ENCODE measurements at places on chromosomes 1 and 21.
A peak's percentile ranks its signal among the peaks of the same experiment; 100 is the strongest.

DNA sequence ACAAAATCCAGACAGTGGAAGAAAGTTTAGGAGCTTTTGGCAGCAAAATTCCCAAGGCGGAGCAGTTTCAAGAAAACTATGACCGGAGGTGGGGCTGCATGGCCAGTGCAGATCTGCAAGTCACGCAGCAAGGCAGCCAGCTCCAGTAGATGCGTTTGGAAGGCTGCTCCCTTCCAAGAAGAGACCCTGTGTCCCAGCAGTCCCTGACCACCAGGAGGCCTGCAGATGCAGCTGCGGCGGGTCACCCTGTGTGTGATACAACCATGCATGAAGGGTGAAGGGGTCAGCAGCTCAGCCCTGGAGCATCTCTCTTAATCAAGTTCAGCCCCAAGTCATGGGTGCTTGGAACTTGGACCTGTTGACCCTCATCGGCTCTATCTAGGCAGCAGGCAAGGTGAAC is 29.3 kb downstream of the GPR157 start:
- no peak for DNase-seq

DNA sequence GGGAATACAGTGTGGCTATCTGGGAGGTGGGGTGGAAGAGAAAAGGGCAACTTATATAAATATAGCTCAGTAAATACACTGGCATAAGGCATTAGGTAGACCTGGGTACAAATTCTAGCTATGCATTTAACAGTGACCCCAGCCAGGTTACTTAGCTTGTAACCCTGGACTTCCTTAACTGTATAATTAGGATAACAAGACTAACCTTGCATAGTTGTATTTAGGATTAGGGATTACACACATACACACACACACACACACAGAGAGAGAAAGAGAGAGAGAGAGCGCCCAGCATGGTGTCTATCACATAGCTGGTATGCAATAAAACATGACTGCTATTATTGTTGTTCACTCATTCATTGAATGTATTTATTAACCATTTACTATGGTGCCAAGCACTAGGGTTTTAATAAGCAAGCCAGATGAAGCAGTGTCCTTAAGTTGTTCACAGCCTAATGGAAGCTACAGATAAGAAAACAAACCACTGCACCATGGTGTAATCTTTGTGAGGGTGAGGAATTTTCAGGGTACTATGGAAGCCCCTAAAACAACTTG is 251.4 kb downstream of the ZNF648 start:
- DNase-seq, result peak; percentile 30

GRCh38 chr1:83103341-83103740 is 895.6 kb downstream of the TTLL7 start:
- DNase-seq, result no peak

- DNase-seq, result no peak
Measured at GRCh38 chr1:172460177-172460576, 16.3 kb upstream of the PIGC start.

GRCh38 chr21:45267390-45267760 is 20.3 kb downstream of the POFUT2 start:
- DNase-seq, result no peak

DNA sequence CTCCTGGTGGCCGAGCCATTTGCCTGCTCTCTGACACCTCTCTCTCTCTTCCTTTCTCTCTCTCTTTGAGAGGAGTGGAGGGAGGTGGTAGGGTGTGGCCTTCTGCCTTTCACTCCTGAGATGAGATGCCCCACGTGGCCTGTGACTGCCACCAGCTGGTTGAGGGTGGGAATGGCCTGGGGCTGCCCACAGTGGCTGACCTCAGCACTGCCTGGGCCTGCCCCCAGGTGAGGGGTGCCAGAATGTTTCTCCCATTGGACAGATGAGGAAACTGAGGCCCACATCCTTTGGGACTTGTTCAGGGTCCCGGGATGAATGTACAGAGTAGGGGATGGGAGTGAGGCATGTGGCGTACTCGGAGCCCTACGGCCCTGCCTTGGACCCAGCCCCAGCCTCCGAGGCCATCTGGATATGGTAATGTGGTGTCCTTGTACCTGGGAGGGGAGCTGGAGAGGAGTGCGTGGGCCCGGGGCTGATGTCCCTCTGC is 12.7 kb upstream of the C1orf167 start:
- DNase-seq, result peak; percentile 46

GRCh38 chr1:103162360-103162759 is 54.0 kb upstream of the COL11A1 start:
- no peak for DNase-seq

DNA sequence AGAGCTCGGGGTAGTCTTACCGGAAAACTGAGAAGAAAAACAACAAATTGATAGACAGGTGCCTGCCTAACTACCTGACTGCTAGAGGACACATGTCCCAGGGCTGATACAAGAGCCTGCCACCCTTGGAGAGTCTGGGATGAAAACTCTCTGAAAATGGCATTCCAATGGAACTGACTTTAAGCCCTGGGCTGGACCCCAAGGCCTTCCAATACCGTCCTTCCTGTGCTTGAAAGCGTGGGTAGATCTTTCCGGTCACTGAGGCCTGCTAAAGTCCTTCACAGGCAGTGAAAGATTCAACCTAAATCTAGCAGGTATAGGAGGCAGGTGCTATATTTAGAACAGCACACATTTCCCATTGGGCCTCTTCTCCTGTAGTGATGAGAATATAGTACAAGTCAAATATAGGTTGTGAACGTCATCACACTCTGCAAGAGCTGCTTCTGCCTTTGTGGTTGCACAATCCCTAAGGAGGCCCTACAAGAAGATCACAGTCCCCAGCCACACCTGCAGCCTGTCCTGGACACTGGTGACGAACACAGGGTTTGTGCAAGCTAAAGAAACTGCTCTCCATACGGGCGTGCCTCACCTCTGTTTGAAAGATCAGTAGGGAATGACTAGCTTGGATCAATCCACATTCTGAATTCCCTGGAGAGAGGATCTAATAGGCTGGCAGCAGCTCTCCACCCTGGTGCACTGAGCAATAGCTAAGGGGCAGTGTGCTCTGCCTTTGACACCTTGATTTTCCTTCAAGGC is 876 bp upstream of the CHML start:
- peak; percentile 27 for DNase-seq

DNA sequence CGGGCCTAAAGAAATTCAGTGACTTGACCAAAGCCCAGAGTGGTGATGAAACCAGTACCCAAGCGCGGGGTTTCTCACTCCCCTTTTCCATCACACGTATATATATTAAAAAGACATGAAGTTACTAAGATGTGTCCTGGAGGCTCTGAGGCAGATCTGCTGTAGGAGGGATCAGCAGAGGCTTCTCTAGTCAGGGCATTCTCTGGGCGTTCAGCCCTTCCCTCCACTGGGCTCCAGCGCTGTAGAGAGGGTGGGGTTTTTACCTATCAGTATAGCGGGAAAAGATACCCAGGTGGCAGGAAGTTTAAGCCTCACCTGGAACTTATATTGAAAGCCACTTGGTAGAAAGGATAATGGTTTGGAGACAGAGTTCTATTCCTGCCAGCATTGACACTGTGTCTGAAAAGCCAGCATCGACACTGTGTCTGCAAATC is 862 bp upstream of the PLEKHO1 start:
- DNase-seq, result no peak

GRCh38 chr21:46027851-46028493 is 46.4 kb downstream of the COL6A1 start:
- DNase-seq, result no peak

DNA sequence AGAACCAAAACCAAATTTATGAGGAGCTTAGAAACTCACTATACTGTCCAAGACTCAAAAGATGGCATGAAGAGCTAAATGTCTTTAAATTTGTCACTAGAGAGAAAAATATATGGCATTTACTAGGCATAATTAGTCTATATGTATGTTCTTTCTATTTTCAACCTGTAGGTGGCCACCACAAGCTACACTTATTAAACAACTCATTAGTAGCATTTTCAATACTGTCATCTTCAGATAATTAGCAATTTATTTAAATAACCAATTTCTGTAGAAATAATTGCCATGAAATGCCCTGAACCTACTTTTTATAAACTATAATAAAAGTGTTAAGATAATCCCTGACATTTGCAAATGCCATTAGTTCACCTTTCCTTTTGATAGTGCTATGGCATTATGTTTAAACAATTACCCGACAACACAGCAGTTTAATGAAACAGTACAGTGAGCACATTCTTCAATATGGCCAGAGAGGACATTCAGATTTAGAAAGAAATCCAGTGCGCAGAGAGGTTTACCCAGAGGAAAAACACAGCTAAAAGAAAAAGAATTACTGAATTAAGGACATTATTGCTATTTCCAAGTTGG is 522.5 kb downstream of the PTBP2 start:
- DNase-seq, result no peak

DNA sequence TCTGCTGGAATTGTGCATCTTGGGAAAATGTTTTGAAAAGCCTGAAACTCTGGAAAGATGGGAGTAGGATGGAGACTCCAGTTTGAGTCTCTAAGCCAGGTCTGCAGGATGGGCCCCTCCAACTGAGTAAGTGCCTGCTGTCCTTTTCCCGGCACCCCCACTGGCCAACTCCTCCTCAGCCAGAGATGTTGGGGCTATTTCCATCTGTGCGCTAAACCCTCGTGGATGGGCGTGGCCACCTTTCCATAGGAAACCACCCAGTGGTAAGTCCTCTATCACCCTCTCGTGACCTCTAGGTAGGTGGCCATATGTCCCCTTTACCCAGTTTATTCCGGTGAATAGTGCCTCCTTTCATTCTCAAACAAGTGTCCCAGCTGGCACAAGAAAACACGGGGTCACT is 250.9 kb downstream of the TOMM20 start:
- DNase-seq, result no peak

GRCh38 chr21:37374027-37374426 is 7.5 kb downstream of the DYRK1A start:
- peak; percentile 64 for DNase-seq

- DNase-seq, result no peak
Measured at GRCh38 chr1:36396359-36396758, 1.3 kb downstream of the LSM10 start.

- DNase-seq, result no peak
Measured at GRCh38 chr1:203138066-203138465, 10.5 kb downstream of the ADORA1 start.

GRCh38 chr1:51284487-51284954 is 45.8 kb downstream of the TTC39A start:
- DNase-seq, result peak; percentile 15

GRCh38 chr1:48686159-48686558 is 90.5 kb downstream of the BEND5 start:
- DNase-seq, result no peak

GRCh38 chr1:106439475-106439874 is 617.0 kb upstream of the PRMT6 start:
- peak; percentile 42 for DNase-seq

GRCh38 chr1:193649587-193649986 is 463.2 kb upstream of the B3GALT2 start:
- no peak for DNase-seq

GRCh38 chr1:180674603-180675530 is 43.0 kb downstream of the XPR1 start:
- DNase-seq, result no peak

DNA sequence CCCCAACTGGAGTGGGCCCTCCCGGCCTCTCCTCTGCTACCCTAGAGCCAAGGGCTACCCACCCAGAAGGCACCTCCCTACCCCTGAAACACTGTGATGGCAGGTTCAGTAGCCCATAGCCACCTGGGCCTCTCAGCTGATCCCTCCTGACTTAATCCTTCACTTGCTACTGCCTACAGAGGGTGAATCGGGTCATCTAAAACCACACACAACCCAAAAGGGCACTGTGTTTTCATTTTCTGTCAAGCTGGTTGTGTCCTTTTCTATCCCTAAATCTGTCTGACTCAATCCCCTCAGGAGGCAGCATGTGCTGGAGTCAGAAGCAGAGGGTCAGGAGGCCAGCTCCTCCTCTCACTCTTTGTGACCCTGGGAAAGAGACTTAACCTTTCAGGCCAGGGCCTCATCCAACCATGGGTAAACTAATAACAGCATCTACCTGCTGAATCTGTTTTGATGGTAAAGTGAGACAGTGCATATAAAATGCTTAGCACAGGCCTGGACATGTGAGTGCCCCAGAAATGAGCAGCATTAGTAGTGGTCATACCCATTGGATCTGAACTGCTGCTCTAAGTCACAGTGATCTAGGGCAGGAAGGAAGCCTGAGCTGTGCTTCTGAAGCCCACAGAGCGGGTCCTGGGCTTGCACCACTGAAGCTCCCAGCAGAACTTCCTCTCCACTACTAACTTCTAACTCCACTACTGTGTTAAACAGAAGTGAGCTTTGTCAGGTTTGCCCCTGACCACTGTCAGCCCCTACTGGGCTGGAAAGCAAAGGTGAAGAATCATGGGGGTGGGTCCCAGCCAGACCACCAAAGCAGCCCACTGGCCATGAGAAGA is 11.0 kb downstream of the PMVK start:
- DNase-seq, result no peak

DNA sequence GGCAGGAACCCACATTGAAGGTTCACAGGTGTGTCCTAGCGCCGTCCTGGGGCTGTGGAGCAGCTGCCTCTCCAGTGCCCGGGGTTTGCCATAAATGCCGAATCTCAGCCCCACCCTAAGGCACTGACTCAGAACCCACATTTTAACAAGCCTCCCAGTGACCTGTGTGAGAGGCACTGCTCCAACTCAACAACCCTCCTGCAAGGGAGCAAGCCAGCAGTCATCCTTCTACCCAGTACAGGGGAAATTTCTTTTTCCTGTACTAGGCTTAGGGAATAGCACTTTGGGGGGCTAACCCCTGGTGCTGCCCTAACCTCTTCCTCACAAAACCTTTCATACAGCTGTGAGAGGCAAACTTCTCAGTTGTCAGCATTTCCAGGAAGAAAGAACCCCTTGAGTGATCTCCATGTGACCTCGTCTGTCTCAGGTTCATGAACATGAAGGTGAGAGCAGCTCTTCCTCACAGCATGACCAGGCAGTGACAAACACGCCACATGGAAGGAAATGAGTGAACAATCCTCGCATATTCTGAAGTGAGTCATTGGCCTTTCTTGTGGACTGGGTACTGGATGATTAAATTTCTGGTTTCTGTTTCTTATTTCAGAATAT is 11.4 kb upstream of the BCAR3 start:
- DNase-seq, result peak; percentile 76

- DNase-seq, result no peak
Measured at GRCh38 chr21:46048926-46049889, 48.7 kb upstream of the COL6A2 start.

DNA sequence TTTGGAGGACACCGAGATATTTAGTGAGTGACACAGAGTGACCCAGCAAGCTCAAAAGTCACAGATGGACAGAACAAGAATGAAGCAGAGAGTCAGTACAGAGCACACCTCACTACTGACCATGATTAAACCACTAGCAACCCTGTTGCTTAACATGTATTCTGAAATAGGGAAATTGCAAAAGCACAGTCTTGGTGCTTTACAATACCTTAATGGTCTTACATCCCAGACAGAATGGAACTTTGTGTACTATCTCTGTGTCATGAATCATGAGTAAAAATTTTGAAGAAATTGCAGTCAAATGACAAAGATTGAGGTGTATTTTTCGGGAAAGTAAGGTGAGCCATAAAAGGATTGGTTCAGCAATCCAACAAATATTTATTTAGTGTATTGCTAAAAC is 2.7 kb upstream of the SAMSN1 start:
- no peak for DNase-seq

- no peak for DNase-seq
Measured at GRCh38 chr1:66271904-66272254, 262.1 kb upstream of the SGIP1 start.

- no peak for DNase-seq
Measured at GRCh38 chr1:77642196-77642595, 40.3 kb downstream of the ZZZ3 start.

- no peak for DNase-seq
Measured at GRCh38 chr21:18443085-18443484, 39.5 kb upstream of the TMPRSS15 start.

GRCh38 chr21:44699502-44700001 is 2.6 kb downstream of the KRTAP10-12 start:
- no peak for DNase-seq

All from Caki2 (cell line).